ENCODE measurements at places on chromosomes 2 and 18. TPM values are rescaled to one million over a fixed set of nuclear protein-coding genes. Genes with fewer than 3 reads are reported as not detected.

GRCh38 chr2:33221046-33221784, 255.2 kb upstream of the RASGRP3 start:
- no peak for DNase-seq

DNA sequence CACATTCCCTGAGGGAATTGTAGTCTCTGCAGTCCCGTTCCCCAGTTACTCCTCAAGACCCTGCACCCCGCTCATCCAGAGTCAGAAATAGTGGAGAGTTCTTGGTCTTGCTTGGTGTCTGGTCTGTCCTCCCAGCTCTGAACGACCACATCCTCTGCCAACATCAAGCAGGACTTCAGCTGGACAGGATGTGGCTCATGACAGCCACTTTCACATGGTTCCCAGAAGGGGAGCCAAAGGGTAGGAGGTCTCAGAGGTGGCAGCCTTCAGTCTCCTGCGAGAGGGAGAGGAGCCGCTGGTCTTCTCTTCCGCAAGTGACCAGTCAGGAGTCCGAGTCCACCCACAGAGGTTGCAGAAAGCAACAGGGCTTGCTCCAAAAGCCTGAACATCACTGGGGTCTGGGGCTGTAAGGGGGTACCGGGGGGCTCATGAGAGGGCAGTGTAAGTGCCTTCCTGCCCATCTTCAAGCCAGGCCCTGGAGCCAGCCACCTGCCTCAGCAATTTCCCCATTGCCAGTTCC, 29.8 kb downstream of the B3GNT7 start:
- no peak for DNase-seq

GRCh38 chr2:27078267-27079194, at the start of gene EMILIN1:
Gene EMILIN1 (plus strand): TSS chr2:27078615. CDS start chr2:27079066, 451 bp downstream.
- DNase-seq, result peak; percentile 68

GRCh38 chr2:167834707-167835106, 412.7 kb downstream of the STK39 start:
- DNase-seq, result no peak

- DNase-seq, result no peak
These were observed 463 bp upstream of the DNAJB2 start for GRCh38 chr2:219278655-219279150.

DNA sequence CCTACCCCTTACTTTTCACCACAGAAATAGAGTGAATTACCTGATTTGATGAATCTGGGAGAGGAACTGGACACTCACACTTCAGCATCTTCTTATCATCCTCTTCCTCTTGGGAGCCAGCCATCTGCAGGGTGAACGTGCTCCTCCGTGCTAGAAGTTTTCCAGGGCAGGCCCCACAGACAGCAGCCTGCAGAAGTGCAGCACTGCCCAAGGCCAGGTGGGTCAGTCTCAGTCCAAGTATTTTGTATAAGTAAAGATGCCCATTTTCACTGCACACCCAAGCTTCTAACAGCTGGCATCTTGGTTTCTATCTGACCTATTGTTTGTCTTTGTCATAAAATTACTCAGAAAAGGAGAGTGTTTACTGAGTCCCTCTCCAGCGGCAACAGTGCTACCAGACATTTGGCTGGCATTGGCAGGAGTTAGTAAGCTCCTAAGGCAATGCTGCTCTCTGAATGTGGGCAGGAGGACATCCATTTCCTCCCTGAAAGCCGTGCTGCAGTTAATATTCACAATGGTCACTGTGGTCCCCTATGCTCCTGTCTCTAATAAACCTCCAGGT, 222.6 kb upstream of the CTAGE1 start:
- peak; percentile 17 for DNase-seq

DNA sequence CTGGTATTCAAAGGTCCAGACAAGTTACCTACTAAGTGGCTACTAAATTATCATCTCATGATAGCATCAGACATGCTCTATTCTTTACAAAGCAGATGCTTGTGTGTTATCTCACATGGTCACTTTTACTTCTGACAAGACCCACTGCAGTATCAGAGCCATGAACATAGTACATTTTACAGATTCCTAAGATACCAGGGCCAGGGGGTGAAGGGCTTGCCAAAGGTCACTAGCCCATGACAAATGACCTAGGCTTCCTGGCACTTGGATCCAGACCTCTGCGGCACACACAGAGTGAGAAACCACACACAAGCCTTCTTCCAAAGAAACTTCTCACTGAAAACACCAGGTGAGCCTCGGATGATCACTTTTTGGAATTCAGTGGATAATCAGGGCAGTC, 446.8 kb downstream of the EIPR1 start:
- DNase-seq, result no peak

GRCh38 chr2:144489315-144489916, 30.5 kb downstream of the ZEB2 start:
- DNase-seq, result no peak

GRCh38 chr2:178913049-178913441, 105.8 kb upstream of the TTN start:
- DNase-seq, result no peak

DNA sequence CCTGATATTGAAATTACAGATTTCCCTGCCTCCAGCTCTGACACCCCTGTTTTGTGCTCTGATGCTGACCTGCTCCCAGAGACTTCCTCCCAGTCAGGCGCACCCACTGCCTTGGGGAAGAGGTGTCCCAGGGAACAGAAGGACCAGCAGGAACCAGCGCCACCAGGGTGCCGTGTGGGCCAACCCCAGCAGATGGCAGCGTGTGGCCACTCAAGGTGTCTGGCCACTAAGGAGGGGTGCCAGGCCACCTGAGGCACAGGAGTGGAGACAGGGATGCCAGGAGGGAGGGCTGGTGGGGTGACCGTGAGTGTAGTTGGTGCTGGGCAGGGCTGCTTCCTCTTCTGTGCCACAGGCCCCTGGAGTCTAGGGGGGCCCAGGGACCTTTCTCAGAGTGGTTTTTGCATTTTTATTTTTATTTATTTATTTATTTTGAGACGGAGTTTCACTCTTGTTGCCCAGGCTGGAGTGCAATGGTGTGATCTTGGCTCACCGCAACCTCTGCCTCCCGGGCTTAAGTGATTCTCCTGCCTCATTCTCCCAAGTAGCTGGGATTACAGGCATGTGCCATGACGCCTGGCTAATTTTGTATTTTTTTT, 56.0 kb downstream of the TEX44 start:
- peak; percentile 91 for DNase-seq

DNA sequence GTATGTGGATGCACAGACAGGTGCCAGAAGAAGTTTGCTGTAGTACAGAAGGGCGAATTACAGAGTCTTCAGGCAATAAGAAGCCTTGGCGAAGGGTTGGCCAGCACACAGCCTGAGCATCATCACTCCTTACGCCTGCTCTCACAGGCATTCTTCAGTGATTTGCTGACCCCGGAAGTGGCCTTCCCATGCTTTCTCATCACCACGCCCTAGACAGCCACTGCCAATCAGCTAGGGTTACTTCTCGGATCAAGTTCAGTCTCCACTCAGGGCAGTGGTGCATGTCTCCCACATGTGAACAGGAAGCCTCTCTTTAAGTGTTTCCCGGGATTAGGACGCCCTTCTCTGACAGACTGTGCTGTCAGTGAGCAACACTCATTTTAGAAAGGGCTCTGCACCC, 81.8 kb downstream of the C1QL2 start:
- DNase-seq, result no peak

GRCh38 chr18:44758861-44759631, 78.4 kb downstream of the SETBP1 start:
- no peak for DNase-seq

DNA sequence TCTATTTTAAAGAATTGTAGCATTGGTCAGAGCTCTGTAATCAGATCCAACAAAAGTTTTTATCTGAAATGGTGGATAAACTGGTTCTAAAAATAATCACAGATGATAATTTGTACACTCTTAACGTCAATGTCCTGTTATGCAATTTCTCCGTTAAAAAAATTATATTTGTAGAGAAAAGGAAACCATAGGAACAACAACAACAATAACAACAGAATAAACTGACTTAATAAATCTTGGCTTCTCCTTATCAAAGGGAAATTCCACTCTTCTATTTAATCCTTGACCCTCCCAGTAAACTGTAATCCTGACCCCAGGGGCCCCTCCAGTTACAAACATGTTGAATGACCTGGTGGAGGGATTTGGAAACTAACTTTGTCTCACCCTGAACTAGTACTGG, 78.6 kb upstream of the ZFP36L2 start:
- no peak for DNase-seq

- no peak for DNase-seq
These were observed 38.3 kb downstream of the MRPL33 start for GRCh38 chr2:27809761-27810241.

- peak; percentile 36 for DNase-seq
These were observed 18.5 kb downstream of the PMAIP1 start for GRCh38 chr18:59918320-59918755.

DNA sequence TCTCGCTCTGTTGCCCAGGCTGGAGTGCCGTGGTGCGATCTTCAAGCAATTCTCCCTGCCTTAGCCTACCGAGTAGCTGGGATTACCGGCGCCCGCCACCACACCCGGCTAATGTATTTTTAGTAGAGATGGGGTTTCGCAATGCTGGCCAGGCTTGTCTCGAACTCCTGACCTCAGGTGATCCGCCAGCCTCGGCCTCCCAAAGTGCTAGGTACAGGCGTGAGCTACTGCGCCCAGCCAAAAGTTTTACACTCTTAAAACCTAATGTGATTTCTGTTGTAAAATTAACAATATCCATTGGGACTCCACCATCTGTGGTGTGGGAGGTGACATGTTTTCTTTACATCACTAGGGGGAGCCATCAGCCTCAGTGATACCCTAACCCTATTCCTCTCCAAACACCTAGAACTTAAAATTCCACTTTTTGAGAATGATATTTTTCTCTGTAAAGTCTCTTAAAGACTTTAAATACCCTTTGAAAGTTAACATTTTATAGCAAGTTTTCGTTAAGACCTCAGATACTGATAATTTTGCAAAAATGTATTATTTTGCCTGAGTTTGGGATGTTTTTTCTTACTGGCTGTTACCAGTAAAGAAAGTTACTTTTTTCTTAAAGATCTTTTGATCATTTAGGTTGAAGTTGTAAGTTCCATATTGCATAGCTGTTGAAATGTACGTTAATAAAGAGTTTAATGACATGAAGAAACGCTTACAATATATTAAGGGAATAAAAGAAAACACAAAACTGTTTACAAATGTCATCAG, 11.6 kb upstream of the EIF2AK2 start:
- peak; percentile 21 for DNase-seq

DNA sequence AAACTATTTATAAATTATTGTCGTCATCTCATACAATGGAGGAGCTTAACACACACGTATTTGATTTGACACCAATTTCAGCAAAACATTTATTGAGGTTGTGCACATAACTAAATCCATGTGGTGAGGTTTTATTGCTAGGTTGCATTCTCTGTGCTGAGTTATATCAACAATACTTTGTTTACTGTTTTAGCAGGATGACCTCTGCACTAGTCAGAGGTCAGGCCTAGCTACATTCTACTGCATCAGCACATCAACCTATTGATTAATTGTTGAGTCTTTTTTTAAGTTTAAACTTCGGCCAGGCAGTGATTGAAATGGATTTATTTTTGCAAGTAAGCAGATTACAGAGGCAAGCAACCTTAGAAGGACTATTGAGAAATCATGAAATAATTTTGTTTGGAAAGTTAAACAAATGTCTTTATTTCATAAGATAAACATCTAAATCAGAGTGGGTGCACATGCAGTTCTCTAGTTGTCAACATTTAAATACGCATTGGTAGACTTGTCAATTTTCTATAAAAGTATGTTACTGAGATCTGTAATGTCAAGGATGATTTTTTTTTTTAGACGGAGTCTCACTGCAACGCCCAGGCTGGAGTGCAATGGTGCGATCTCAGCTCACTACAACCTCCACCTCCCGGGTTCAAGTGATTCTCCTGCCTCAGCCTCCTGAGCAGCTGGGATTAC, 75.2 kb upstream of the CD28 start:
- DNase-seq, result no peak

The NEU4 gene
- total RNA-seq, result 36.9 TPM

The C18orf32 gene
- 63.6 TPM for total RNA-seq

The NEDD4L gene
- total RNA-seq, result 149 TPM

The RBM44 gene
- total RNA-seq, result 0.48 TPM

The DIPK1C gene
- 0.24 TPM for total RNA-seq

The LONRF2 gene
- total RNA-seq, result 1.7 TPM

The NCKAP5 gene
- 3.7 TPM for total RNA-seq

The TMEM127 gene
- 81.1 TPM for total RNA-seq

The SNORC gene
- total RNA-seq, result 39.6 TPM

The RAD51AP2 gene
- 0.12 TPM for total RNA-seq

The IL36RN gene
- not detected for total RNA-seq

The RAMP1 gene
- 27.2 TPM for total RNA-seq
